Kidney (tissue), 22 donors: ENCODE measurements at places on chromosomes 3 and 15. TPM values are rescaled to one million over a fixed set of nuclear protein-coding genes. Genes with fewer than 3 reads are reported as not detected.

DNA sequence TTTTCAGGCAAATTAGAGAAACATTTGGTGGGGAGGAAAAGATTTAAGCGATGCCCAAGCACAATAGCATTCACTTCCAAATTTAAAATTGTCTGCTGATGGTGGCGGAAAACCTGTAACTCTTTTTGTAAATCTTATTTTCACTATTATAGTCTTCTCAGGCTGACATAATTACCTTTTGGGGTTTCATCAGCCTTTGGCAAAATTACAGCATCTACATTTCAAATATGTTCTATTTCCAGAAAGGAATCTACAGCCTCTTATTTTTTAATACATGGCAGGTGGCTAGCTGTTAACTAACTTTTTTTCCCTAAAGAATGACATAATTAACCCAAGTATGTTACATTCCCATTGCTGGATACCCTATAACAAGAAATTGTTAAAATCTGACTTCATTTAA, 391.5 kb upstream of the CCDC54 start:
- no peak overlapping the region for H3K27ac ChIP-seq
- H3K36me3 ChIP-seq: no peaks in the 10 kb centered on the region
- no peak overlapping the region for H3K4me3 ChIP-seq
- no peak for DNase-seq

GRCh38 chr3:19030522-19030839, 117.8 kb upstream of the KCNH8 start:
- H3K4me1 ChIP-seq: no peaks in the 10 kb centered on the region
- no peak for DNase-seq
- no peak overlapping the region for H3K4me3 ChIP-seq
- no peaks in the 10 kb centered on the region for H3K36me3 ChIP-seq

DNA sequence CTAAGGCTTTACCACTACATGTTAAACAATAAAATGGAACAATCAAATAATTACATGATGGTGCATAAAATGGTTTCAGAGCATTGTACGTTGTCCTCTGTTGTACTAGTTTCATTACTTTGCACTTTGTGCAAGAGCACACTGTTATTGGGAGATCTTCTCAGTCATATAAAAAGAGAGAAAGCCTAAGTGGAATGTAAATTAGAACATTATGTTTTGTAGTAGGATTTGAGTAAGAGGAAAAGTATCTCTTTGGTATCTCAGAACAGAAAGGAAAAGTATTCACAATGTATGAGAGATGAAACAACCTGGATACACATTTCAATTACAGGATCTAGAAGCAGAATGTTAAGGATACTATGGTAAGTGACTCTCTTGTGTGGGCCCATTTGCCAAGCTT, 26.9 kb upstream of the PLSCR2 start:
- H3K36me3 ChIP-seq: no peaks in the 10 kb centered on the region
- H3K4me1 ChIP-seq: no peaks in the 10 kb centered on the region
- H3K27me3 ChIP-seq: no peaks in the 10 kb centered on the region
- no peak for DNase-seq
- no peak overlapping the region for H3K27ac ChIP-seq

- no peaks in the 10 kb centered on the region for H3K4me1 ChIP-seq
- H3K4me3 ChIP-seq: no peak overlapping the region
- H3K27me3 ChIP-seq: no peaks in the 10 kb centered on the region
- no peak for DNase-seq
- H3K27ac ChIP-seq: no peak overlapping the region
These were observed 119.5 kb downstream of the CCNL1 start for GRCh38 chr3:157040456-157040855.

DNA sequence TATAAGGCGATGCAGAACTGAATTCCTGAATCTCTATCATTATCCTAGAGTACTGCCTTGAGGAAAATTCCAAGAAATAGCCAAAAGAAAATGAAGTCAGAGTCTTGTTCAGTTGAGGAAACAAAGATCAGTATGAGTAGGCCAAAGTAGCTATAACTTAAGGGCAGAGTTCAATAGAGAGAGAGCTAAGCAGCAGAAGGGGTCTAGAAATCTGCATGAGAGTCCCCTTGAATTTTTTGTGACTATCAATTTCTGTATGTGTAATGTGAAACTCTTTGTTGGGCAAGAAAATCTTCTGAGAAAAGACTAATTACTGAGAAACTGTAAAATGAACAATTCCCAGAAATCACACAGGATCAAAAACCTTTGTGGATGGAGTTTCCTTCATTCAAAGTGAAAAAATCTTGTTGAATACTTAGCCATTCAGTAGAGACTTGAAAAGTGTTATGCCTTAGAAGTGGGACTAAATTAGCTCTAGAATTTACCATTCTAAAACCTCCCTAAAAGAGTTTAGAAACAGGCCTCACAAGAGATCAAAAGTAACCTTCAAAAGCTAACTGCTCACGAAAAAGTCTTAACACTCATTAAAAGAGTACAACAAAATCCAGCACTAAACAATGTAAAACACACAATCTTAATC, 43.1 kb upstream of the FNDC3B start:
- no peaks in the 10 kb centered on the region for H3K4me1 ChIP-seq
- H3K4me3 ChIP-seq: no peak overlapping the region
- H3K36me3 ChIP-seq: no peaks in the 10 kb centered on the region
- no peak for DNase-seq

MKRN3 gene
- total RNA-seq: not detected

GPR160 gene
- 24.9 TPM for total RNA-seq
